ENCODE measurements at places on chromosomes 16 and 17. TPM values are rescaled to one million over a fixed set of nuclear protein-coding genes. Genes with fewer than 3 reads are reported as not detected.
A peak's percentile ranks its signal among the peaks of the same experiment; 100 is the strongest.

Gene AANAT
- total RNA-seq, result not detected

DNA sequence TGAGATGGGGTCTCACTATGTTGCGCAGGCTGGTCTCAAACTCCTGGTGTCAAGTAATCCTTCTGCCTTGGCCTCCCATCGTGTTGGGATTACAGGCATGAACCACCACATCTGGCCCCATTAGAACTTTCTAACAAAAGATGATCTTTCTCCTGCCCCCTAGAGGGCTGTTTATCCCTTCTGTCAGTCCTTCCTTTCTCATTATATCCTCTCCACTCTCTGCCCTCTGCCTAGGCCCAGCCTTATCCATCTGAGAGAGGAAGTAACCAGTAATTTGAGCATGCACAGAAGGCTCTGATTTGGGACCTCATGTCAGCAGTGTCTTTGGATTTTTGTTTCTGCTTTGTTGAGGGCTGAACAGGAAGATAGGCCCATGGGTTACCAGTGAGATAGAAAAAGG lies 4.4 kb upstream of the DHX40 start:
- peak; percentile 27 for DNase-seq

Gene CNP
- total RNA-seq, result 127 TPM

DNA sequence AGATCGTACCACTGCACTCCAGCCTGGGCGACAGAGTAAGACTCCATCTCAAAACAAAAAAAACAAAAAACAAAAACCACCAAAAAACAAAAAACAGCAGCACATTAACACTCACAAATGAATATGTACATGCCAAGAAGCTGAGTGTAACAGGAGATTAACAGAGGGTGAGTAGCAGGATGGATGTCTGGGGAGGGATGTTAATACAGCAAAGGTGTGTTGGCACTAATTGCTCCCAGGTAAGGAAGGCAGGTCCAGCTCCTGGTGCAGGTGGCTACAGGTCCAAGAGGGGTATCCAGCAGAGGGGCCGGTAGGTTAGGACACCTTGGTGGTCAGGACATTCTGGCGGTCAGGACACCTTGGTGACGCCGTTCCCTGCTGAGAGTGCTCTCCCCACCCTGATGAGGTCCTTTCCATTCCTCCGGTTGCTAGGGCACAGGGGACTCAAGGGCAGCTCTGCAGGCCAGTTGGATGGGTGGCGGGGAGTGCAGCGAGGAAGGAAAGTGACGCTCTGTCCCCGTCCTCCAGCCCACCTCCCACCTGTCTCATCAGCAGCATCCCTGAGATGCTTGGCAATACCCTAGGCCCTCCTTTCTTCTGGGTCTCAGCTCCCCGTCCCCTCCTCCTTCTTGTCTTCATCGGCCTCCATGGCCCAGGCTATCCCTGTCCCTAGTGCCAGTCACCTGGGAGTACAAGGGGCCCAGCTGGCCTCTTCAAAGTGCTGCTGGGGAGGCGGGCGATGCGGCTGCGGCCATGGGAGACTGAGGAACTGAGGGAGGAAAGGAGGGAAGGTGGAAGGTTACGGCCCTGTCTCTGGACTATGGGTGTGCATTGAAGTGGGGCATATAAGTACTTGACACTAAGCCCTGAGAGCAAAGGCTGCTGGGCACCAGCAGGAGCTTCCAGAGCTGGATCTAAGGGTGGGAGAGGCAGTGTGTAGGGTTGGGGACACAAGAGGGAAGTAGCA lies 10.7 kb upstream of the GFAP start:
- DNase-seq, result no peak

DNA sequence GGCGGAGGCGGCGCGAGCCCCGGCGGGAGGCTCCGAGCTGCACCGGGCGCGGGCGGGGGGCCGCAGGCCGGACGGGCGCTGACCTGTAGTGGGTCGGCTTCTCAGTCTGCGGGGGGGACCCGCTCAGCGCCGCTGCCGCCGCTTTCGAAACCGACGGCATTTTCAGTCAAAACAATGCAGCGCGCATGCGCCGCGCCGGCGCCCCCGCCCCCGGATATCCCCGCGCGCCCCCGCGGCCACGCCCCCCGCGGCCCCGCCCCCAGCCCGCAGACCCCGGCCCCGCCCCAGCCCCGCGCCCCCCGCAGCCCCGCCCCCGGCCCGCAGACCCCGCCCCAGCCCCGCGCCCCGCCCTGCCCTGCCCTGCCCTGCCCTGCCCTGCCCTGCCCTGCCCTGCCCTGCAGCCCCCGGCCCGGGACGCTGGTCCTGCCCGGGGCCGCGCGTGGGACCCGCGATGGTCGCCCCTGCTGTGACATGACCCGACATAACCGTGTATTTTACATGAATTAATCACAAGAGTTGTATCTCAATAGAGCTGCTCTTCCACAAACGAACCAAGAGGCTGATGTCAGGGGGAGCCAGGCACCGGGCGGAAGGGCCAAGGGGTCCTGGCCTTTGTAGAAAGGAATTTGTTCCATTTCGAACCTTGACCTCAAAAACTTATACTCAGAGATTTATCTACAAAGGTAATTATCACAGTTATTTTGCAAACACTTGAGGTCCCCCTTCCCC lies at the start of gene UNKL:
Gene UNKL, minus strand, starts transcription at position 173 of the 729 bp plus-strand sequence. Its CDS starts 13 bp downstream, at position 160.
- DNase-seq, result no peak

DNA sequence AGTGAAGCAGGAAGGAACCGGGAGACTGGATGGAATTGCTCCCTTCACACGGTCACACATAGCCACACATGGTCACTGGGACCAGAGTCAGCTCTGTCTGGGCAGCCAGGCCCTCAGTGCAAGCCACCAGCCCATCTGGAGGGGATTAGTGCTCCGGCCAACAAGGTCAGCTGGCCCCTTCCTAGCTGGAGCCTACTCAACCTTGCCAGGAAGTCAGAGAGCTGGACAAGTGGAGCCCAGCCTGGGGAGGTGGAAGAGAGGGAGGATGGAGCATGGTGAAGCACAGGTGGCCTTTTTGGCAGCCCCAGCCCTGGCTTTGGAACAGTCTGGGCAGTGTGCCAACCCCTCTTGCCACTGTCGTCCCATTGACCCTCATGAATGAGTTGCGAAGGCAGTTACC lies 3.7 kb upstream of the CACNA1G start:
- no peak for DNase-seq

Gene LLGL1
- total RNA-seq, result 47.2 TPM

- DNase-seq, result peak; percentile 63
Observed at GRCh38 chr17:17685775-17686291, 4.6 kb downstream of the RAI1 start.

DNA sequence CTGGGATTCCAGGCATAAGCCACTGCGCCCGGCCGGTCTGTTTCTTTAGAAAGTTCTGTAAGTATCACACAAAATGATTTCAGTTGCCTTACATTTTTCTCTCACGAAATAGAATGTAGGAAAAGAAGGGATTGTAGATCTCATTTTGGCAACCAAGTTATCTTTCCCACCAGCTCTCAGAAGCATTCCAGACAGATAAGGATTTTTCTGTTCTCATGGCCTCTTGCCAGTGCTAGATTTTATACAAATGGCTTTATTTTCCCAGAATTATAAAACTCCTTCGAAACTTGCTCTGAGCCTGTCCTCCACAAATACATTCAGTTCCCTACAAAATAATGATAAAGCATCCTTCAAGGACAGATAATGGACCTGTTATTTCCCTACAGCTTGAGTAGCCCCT lies 46.9 kb downstream of the LCMT1 start:
- no peak for DNase-seq

GRCh38 chr16:57627184-57627871 lies 1.1 kb upstream of the ADGRG1 start:
- peak; percentile 99 for DNase-seq

DNA sequence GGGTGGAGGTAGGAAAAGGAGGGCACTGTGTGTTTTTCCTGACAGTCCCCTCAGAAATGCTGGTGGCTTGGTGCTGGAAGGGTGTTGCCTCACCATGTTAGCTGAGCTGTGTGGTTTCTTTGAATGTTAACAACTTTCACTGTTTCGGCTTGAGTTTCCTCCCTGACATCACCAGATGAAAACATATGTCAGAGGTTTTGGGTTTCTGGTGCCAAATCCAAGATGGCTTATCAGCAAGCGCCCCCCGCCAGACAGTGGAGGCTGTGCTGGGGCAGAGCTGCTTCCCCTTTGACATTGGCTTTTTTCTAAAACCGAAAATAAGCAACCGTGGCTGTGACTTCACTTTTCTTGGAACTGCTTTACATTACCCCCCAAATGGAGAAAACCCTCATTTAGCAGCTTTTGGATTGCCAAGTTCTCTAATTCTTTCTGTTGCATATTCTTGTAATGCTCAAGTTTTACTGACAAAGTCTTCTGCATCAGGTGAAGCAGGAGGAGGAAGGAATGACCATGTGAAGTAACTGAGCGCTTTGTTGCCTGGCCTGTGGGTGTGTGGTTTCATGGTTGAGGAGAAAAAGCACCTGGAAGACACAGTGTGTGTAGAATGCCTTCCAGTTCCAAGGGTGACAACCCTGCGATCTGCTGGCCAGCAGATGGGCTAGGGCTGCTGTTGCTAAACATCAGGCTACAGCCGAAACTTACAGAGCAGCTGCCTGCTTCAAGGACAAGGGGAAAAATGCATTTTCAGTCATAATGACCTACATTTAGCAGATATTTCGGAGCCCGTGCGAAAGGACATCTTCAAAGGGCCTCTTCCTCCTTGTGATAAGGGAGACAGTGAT lies 9.7 kb downstream of the RMI2 start:
- no peak for DNase-seq

Gene GPR179
- total RNA-seq, result not detected

Gene BEAN1
- 1.7 TPM for total RNA-seq

GRCh38 chr16:1297018-1297696 lies 12.3 kb upstream of the UBE2I start:
- DNase-seq, result peak; percentile 99

Gene OTOP3
- not detected for total RNA-seq

Gene P2RX1
- total RNA-seq, result 0.67 TPM

DNA sequence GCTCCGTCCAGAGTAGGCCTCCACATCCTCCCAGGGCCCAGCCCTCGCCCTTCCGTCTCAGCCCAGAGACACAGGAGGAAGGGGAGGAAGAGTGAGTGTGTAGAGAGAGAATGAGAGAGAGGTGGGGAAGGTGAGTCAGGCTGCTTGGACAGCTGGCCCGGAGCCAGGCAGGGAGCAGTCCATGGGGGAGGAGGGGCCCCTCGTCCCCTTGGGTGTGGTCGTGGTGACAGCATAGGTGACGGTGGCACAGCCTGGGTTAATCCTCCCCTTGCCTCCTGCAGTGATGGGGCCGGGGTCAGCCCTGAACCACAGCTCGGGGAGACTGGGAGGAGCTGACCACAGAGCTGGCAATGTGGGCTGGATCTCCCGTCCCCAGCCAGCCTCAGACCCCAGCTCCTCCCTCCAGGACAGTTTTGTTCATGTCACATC lies 36.5 kb downstream of the FA2H start:
- peak; percentile 85 for DNase-seq

Gene MYO15B
- total RNA-seq, result 7.1 TPM

DNA sequence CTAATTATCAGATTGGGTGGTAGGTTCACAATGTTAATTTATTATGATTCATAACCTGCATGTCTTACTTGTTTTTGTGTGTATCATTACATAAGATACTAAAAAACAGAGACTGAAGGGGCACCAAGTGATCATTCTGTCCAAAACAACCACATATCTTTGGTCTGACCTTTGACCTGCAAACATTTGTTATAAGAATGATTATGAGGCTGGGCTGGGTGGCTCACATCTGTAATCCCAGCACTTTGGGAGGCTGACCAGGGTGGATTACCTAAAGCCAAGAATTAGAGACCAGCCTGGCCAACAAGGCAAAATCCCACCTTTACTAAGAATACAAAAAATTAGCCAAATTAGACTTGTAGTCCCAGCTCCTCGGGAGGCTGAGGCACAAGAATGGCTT lies 116.4 kb downstream of the SPAG9 start:
- no peak for DNase-seq

Gene CDH5
- total RNA-seq, result not detected

DNA sequence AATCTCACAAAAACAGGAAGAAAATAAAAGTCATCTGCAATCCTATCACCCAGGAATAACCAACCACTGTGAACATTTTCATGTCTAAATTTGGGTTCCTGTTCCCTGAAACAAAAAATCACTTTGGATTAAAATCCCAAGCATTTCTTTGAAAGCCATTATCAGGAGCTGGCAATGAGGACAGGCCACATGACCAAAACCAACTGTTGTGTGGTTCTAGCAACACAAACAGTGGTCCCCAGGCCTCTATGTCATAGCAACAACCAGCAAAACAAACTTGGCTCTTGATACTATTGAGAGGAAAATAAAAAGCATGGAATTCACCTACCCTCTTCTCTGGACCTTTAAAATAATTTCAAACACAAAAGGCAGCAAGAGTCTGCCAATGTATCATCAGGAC lies 252.5 kb downstream of the SLC39A11 start:
- DNase-seq, result no peak

DNA sequence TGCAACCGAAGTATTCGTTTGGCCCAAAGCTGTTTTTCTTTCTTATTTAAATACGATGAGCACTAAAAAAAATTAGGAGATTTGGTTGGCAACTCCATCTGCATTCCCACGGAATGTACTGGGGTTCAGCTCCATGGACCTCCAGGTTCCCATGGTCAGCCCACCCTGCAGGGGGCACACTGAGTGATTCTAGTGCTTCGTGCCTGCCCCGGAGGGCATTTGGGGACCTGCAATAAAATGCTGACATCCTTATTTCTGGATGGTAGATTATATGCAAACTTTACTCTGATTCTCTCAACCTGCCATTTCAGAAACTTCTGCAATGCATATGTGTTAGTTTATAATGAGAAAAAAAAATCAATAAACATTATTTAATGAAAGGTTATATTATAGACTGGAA lies 339.4 kb downstream of the XYLT1 start:
- no peak for DNase-seq

Gene CDH8
- 8.2 TPM for total RNA-seq

DNA sequence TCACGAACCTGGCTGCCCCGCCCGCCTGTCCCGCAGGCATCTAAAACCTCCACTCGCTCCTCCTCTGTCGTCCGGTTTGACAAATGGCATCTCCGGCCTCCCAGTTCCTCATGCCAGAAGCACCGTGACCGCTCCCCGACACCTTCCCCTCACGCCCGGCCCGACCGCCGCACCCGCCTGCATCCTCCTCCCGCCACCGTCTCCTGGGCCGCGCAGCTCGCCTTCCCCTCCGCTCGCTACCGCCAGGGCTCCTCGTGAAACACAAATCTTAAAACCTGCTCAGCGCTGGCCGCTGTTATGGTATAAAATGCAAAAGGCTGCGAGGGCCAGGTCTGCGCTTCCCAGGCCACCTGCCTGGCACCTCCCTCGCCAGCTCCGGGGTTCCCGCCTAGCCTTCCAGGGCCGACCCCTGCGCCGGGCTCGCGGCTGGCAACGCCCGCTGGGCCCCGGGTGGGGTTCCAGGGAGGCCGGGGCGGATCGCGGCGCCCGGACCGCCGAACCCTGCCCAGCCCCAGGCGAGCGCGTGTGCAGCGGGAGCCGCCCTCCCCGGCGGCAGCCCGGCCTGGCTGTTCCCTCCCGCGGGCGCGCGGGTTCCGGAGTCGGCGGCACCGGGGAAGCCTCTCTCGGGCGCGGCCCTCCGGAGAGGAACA lies 488 bp downstream of the SPSB3 start:
- DNase-seq, result peak; percentile 21

Gene TNK1
- total RNA-seq, result not detected

Gene RAPGEFL1
- total RNA-seq, result 0.86 TPM

Gene DLX4
- 2.5 TPM for total RNA-seq

GRCh38 chr17:79933863-79934652 lies 94.8 kb upstream of the CBX4 start:
- peak; percentile 67 for DNase-seq
